ENCODE measurements at places on chromosomes 16 and 17. TPM values are rescaled to one million over a fixed set of nuclear protein-coding genes. Genes with fewer than 3 reads are reported as not detected.

DNA sequence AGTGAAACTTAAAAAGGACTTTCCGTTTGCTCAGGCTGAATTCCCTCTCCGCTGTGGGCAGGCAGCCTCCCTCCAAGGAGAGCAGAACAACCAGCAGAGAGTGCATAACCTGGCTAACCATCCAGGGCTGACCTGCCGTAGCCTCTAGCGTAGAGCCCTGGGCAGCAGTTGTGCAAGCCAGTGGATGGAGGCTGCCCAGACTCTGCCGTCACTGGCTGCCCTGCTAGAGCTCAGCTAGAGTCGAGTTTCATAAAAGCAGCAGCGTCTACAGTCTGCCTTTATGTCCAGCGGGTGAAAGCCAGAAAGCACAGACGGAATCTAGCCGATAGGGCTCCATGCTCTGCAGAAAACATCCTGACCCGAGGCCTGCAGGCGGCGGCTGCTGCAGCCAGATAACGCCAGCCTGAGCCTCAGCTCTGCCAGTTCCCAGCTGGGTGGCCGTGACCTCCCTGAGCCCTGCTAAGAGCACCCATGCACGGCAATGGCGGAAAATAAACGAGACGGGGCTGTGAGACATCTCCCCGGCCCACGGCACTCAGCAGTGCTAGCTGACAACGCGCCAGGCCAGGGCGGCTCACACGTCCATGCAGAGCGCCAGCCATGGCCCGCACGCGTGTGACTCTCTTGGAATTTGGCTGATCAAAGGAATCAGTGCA, 231.3 kb downstream of the ENGASE start:
- H3K27me3 ChIP-seq, result peaks cover 4% of the 10 kb centered on the region
- no peak overlapping the region for H3K27ac ChIP-seq
- DNase-seq, result no peak
- H3K4me3 ChIP-seq, result no peak overlapping the region

The CAPNS2 gene
- total RNA-seq, result not detected

DNA sequence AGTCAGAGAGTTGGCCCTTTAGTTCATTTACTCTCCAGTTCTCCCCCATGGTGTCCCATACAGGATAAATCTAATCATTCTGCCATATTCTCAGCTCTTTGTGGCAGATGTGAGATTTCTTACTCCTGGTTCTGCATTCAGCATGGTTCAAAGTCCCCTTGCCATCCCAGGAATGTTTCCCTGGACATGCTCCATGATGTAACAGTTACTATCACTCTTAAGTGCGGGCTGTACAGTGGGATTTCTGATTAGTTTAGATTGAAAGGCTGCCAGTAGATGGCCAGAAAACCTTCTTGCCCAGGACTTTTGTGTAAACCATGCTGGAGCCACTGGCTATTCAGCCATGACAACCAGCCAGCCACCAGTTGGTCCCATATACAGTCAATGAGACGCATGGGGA, 10.4 kb downstream of the KRT37 start:
- no peak overlapping the region for H3K4me3 ChIP-seq
- peaks cover 13% of the 10 kb centered on the region for H3K4me1 ChIP-seq
- H3K36me3 ChIP-seq, result no peaks in the 10 kb centered on the region
- no peak for DNase-seq
- H3K27ac ChIP-seq, result no peak overlapping the region

DNA sequence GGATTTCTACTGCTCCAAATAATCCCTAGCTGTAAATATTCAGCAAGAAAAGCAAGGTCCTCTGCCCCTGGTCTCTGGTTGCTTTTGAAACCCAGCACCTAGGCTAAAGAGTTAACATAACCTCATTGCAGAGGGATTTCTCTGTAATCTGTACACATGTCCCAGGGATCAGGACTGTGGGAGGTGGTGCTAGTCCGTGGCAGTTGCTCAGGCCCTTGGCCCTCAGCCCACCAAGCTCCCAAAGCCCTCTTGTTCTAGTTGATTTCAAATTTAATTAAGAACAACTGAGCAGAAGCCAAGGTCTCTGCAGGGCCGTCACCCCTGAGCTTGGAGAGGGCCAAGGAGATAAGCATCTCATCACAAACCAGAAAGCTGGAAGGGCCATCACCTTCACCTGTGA, 181.1 kb downstream of the SOX9 start:
- H3K4me1 ChIP-seq, result peaks cover 11% of the 10 kb centered on the region
- no peak for DNase-seq
- H3K36me3 ChIP-seq, result no peaks in the 10 kb centered on the region
- peak overlapping the region; percentile 23 for H3K27ac ChIP-seq
- H3K4me3 ChIP-seq, result no peak overlapping the region
- no peaks in the 10 kb centered on the region for H3K27me3 ChIP-seq

The FBXL20 gene
- 11.6 TPM for total RNA-seq

GRCh38 chr16:4005281-4005680, 111.0 kb downstream of the ADCY9 start:
- no peak for DNase-seq
- H3K4me3 ChIP-seq, result no peak overlapping the region

GRCh38 chr17:62581764-62582163, 45.7 kb upstream of the MRC2 start:
- H3K27ac ChIP-seq, result no peak overlapping the region
- H3K36me3 ChIP-seq, result no peaks in the 10 kb centered on the region
- H3K4me1 ChIP-seq, result no peaks in the 10 kb centered on the region
- no peak overlapping the region for H3K4me3 ChIP-seq
- DNase-seq, result no peak
- no peaks in the 10 kb centered on the region for H3K27me3 ChIP-seq

DNA sequence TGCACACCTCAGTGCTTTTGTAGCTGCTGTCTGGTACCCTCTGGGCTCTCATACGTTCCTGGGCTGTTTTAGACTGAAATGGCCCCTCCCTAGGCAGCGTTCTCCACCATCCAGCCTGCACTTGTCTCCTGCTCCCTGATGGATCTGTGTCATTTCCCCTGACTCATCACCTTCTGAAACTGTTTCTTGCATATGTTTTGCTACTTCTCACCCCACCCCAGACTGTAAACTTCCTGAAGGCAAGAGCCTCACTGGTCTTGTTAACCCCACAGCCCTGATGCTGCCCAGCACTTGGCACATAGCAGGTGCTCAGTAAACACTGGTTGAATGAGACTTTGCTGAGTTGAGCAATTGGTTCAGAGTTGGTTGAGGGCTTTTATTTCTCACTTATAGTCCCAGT, 78.7 kb downstream of the CRISPLD2 start:
- H3K4me3 ChIP-seq, result no peak overlapping the region
- no peaks in the 10 kb centered on the region for H3K36me3 ChIP-seq
- no peak overlapping the region for H3K27ac ChIP-seq
- no peaks in the 10 kb centered on the region for H3K4me1 ChIP-seq

DNA sequence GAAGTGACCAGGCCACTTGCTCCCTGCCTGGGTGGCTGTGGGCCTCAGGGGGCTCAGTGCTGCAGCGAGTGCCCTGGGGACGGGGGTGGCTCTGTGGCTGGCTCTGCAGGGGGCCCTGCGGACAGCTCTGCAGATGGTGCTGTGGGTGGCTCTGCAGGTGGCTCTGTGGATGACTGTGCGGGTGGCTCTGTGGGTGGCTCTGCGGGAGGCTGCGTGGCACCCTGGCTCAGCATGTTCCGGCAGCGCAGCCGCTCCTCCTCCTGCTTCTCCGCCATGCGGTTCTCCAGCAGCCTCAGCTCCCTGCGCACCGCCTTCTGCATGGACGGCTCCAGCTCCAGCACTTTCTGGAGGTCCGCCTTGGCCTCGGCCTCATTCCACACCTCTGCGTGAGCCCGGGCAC, 9.5 kb downstream of the AIPL1 start:
- no peak for DNase-seq
- no peak overlapping the region for H3K4me3 ChIP-seq
- H3K27me3 ChIP-seq, result no peaks in the 10 kb centered on the region
- H3K4me1 ChIP-seq, result no peaks in the 10 kb centered on the region

- DNase-seq, result no peak
- no peak overlapping the region for H3K4me3 ChIP-seq
- H3K4me1 ChIP-seq, result peaks cover 8% of the 10 kb centered on the region
- H3K27ac ChIP-seq, result peak overlapping the region; percentile 52
- H3K36me3 ChIP-seq, result no peaks in the 10 kb centered on the region
These were observed 203.3 kb upstream of the TBX2 start for GRCh38 chr17:61196302-61196704.

DNA sequence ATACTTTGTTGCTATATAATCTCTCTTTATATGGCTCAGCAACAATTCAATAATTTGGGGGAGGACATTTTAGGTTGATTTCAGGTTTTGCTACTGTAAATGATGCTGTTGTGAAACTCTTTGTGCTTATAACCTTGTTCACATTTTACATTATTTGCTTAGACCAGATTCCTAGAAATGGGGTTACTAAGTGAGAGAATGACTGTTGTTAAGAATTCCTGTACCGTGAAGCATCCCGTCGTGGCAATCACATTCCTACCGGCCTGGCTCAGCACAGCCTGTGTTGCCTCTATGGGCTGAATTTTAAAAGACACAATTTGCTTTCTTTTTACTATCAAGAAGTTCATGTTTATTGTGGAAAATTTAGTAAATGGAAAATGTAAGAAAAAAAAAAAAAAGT, 31.4 kb downstream of the B9D1 start:
- DNase-seq, result no peak
- H3K27ac ChIP-seq, result no peak overlapping the region
- no peaks in the 10 kb centered on the region for H3K4me1 ChIP-seq
- no peaks in the 10 kb centered on the region for H3K36me3 ChIP-seq
- no peaks in the 10 kb centered on the region for H3K27me3 ChIP-seq

DNA sequence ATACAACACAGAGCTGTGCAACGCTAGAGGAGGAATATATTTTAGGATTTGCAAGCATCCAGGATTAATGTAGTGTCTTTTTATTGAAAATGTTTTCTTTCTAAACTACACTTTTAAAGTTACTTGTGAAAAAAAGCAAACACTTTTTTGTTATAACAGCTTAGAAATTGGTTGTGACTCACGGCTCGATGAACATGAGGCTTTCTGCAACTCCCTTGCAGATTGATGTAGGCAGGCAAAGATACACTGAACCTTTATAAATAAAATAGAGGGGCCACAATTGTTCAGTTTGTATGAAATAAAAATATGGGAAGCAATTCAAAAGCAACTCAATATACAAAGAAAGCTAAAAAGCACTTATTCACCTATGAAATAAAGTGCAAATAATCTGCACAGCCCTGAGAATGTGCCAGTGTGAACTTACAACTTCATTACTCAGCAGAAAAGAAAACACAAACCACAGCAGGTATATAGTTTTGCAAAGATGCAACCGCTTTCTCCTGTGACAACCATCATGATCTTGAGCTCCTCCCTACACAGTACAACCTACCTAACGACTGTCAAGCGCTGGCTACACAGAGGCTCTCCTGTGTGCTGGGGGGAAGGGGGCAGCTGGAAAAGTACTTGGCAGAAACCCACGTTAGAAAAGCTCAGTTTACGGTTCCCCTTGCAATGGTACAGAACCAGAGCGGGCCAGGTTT, 948 bp downstream of the LUC7L start:
- no peaks in the 10 kb centered on the region for H3K27me3 ChIP-seq
- DNase-seq, result peak; percentile 34
- H3K4me1 ChIP-seq, result peaks cover 11% of the 10 kb centered on the region
- no peaks in the 10 kb centered on the region for H3K36me3 ChIP-seq
- H3K27ac ChIP-seq, result peak overlapping the region; percentile 100

DNA sequence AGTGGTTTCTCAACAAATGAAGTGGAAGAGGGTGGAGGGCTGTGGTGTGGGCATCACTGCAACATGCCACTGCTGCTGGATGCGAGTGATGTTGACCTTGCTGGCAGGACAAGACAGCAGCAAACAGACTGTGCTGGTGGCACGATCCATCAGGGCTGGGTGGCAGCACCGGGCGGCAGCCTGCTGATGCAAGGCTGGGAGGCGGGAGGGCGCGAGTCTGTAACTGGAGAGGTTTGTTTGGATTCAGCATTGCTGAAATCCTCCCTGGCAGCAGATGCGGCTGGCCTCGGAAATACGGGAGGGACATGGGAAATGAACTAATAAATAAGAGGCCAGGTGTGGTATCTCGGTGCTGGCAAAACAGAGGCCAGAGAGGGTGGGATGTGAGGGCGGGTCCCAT, 224.2 kb downstream of the ENGASE start:
- DNase-seq, result no peak
- H3K27ac ChIP-seq, result no peak overlapping the region
- peaks cover 8% of the 10 kb centered on the region for H3K27me3 ChIP-seq

The CTRB1 gene
- total RNA-seq, result not detected

- no peaks in the 10 kb centered on the region for H3K36me3 ChIP-seq
- H3K4me1 ChIP-seq, result peaks cover 33% of the 10 kb centered on the region
- peak overlapping the region; percentile 83 for H3K27ac ChIP-seq
These were observed 7.6 kb upstream of the CYTH1 start for GRCh38 chr17:78789663-78790181.

DNA sequence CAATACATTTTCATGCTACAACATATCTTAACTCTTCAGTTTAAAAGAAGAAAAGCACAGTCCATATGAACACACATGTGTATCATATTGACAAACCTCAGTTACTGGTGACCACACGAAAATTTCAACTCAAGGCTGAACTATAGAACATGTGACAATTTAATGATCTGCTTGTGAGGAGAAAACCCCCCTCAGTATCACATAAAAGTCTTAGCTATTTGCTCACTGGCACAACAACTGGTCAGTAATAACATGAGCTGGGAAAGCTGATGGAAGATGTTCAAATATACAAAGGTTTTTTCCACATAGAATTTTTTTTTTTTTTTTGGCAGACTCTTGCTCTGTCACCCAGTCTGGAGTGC, 19.5 kb downstream of the ZNF652 start:
- no peaks in the 10 kb centered on the region for H3K36me3 ChIP-seq
- peaks cover 6% of the 10 kb centered on the region for H3K4me1 ChIP-seq
- no peak overlapping the region for H3K27ac ChIP-seq
- no peaks in the 10 kb centered on the region for H3K27me3 ChIP-seq

- no peaks in the 10 kb centered on the region for H3K27me3 ChIP-seq
- H3K4me1 ChIP-seq, result peaks cover 75% of the 10 kb centered on the region
- no peaks in the 10 kb centered on the region for H3K36me3 ChIP-seq
- H3K4me3 ChIP-seq, result no peak overlapping the region
- H3K27ac ChIP-seq, result peak overlapping the region; percentile 63
These were observed 83.0 kb downstream of the ANKRD11 start for GRCh38 chr16:89407282-89407924.

DNA sequence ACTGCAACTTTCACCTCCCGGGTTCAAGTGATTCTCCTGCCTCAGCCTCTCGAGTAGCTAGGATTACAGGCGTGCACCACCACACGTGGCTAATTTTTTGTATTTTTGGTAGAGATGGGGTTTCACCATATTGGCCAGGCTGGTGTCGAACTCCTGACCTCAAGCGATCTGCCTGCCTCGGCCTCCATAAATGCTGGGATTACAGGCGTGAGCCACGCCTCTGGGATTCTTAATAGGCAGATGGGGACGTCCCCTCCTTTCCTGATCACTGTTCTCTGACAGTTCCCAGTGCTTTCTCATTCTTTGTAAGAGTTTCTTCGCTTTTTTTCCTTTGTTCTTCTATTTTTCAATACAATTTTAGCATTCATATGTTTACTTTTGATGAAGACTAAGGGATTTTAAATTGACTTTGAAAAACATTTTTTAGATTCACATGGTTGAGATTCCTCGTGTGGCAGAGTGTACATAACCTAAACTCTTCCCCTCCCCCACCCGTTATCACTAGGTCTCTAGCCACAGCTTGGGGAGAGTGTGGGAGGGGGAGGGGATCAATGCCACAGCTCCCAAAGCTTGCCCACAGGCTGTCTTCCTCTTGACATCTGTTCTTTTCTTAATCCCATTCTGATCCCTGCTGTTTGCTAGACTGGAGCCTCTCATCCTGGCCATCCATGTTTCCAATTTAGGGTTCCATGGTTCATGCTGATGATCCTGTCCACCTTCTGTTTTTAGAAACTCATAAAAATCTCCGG, 11.0 kb downstream of the ADORA2B start:
- H3K27me3 ChIP-seq, result no peaks in the 10 kb centered on the region
- no peak overlapping the region for H3K27ac ChIP-seq
- no peak overlapping the region for H3K4me3 ChIP-seq
- H3K36me3 ChIP-seq, result no peaks in the 10 kb centered on the region

The CBLN1 gene
- total RNA-seq, result 0.07 TPM
